Non-pigmented ciliary epithelial cell (primary cell): ENCODE measurements at places on chromosomes 2 and 18.

DNA sequence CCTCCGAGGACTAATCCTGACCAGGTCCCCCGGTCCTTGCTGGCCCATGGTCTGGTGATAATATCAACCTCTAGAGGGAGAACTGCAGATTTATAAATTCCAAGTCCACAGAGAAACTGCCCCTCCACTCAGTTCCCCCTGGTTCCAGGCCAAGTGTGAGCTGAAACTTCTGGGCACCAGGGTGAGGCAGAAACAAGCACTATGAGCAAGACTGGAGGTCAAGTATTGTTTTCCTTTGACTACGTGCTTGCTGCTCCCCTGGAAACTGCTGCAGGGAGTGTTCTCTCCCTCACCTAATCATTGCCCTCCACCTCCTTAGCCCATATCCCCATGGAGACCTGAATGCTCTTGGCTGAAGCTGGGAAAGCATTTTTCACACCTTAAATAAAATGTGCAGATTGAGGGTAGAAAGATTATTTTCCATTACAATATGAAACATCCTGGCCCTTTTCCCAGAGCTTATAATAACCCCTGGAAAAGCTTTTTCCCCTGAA lies 135.2 kb downstream of the RDH14 start:
- no peak for DNase-seq

- DNase-seq = no peak
These were observed 16.2 kb downstream of the GALM start for GRCh38 chr2:38682008-38682575.

- peak; percentile 36 for DNase-seq
These were observed 9.0 kb downstream of the DTNB start for GRCh38 chr2:25664183-25664964.

- no peak for DNase-seq
These were observed 2.8 kb upstream of the TUBA4B start for GRCh38 chr2:219250049-219250781.

DNA sequence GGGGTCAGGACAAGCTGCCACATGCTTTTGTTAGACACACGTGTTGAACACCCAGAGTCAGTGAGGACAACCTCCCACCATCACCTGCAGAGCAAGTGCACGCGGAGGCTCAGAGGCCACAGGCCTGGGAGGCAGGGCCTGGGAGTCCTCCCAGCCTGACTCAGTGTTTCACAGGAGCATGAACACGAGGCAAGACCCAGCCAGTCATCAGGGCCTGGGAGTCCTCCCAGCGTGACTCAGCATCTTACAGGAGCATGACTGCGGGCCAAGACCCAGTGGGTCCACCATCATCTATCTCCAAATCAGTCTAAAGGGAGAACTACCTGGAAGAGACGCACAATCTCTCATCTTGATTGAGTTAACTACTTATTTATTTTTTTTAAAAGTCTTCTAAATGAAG lies 112.6 kb upstream of the PXDN start:
- no peak for DNase-seq

GRCh38 chr2:128644156-128644555 lies 325.5 kb upstream of the HS6ST1 start:
- no peak for DNase-seq

DNA sequence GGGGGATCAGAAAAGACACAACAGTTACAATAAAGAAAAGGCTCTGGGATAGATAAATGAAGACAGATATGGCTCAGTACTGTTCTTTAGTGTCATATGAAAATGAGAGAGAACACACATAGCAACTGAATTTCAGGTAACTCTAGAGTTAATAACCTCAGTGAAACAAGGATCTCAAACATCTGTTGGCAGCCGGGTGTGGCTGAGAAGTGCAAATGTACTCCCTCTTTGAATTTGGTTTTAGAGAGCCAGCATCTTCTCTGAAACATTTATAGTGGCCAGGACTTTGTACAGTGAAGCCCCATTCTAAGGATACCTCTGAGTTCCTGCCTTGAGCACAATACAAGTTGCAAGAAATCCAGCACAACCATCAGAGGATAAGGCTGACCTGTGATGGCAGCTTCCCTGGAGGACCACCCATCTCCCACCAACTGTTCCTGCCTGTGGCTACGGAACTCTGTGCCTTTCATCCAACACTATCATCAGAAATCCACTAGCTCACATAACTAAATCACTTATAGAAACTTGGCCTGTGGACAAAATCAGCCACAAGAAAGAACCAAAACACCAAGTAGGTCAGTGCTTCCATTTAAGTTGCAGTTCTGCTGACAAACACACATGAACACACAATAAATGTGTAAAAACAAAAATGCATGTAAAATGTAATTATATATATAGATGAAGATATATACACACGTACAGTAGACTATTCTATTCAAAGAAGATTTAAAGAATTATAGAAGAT lies 37.3 kb upstream of the PEX13 start:
- DNase-seq = no peak

GRCh38 chr2:88345842-88346241 lies 106.7 kb downstream of the FOXI3 start:
- no peak for DNase-seq

DNA sequence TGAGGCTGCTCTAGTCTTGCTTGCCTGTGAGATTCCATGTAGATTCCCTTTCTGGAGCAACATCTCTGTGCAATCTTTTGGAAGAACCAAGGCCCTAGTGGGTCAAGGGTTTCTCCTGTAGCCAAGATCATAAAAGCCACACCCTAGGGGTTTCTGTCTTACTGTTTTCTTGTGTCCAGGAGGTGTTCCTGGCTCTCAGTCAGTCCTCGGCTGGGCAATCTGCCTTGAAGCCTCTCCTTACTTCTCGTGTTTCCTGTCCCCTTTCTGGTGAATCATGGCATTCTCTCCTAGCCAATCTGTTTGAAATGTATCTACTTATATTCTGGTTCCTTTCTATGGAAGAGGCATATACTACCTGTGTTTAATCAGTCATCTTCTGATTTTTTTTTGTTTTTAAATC lies 484.8 kb upstream of the UBE2E3 start:
- DNase-seq = no peak

DNA sequence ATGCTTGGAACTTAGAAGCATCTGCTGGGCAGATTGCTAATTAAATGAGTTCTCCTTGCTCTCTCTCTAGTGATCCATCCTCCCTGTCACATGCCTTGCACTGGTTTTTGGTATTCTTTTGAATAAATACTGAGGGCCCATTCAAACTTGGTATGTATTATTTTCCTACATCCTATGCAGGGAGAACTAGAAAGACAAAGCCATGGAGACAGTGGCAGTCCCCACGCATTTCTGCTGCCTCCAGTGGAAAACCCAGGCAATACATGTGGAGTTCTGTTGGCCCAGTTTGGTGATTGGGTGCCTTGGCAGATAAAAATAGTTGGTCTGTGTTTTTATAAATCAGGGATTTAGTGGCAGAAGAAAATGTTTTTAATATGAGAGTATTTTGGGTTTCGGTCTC lies 68.7 kb downstream of the DIS3L2 start:
- DNase-seq = no peak

GRCh38 chr2:241189856-241190201 lies 1.4 kb downstream of the ANO7 start:
- no peak for DNase-seq

GRCh38 chr2:62920070-62920469 lies 130.6 kb upstream of the OTX1 start:
- no peak for DNase-seq

- DNase-seq = peak; percentile 97
These were observed 16.5 kb downstream of the TWIST2 start for GRCh38 chr2:238864207-238865014.

GRCh38 chr2:202165945-202166344 lies 72.5 kb downstream of the SUMO1 start:
- DNase-seq = no peak

GRCh38 chr2:240523451-240524281 lies 34.1 kb downstream of the ANKMY1 start:
- no peak for DNase-seq

GRCh38 chr2:54772531-54772930 lies 49.1 kb downstream of the EML6 start:
- no peak for DNase-seq

- DNase-seq = no peak
These were observed 338.0 kb downstream of the NYAP2 start for GRCh38 chr2:225737556-225737955.

GRCh38 chr2:109537565-109538222 lies 76.1 kb downstream of the SEPTIN10 start:
- DNase-seq = no peak

DNA sequence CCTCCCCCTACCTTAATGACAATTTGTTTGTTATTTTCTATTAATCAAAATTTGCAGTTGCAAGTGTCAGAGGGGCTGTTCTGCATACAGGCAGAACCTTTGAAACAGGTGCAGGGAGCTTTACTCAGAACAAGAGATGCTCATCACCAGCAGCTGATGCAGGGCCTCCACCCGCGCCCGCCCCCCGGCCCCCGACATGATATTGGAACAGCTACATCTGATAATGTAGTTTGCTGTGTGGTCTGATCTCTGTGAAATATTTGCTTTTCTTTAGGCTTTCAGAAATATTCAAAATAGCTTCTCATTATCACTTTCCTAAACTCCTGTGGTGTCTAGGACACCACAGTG lies 130.0 kb downstream of the PRKCE start:
- no peak for DNase-seq

- DNase-seq = peak; percentile 76
These were observed 162.9 kb upstream of the AGAP1 start for GRCh38 chr2:235330775-235331451.

- no peak for DNase-seq
These were observed 82.3 kb upstream of the FAM98A start for GRCh38 chr2:33681364-33681757.

DNA sequence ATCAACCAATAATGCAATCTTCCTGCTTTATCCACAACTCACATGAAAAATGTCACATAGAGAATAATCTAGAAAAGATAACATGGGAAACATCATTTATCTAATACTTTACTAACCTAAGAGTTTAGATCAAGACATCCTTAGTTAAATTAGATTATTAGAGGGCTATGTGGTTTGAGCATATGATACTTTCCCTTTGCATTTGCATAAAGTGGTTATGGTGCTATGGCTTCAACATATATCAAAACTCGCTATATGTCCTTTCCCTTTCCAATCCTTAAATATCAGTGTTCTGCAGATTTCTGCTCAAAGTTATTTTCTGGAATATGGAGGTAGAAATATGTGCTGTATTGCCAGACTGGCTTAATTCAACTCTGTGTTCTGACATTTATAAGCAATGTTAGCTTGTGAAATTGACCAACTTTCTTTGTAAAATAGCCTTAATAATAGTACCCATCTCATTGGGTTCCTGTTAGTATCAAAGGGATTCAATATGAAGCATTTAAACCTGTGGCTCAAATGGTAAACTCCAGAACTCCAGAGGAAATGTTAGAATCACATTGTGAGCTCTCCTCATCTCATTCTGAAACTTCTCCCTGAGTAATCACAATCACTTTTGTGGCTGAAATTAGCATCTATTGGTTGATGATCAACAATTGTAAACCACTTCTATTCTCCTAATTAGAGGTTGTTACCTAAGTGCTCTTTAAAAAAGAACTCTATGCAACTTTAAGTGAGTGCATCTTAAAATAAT lies 1089.9 kb upstream of the SLC39A10 start:
- no peak for DNase-seq

GRCh38 chr18:3212657-3213056 lies 7.1 kb downstream of the MYOM1 start:
- DNase-seq = no peak

GRCh38 chr2:64067326-64067725 lies 48.1 kb upstream of the VPS54 start:
- DNase-seq = no peak

DNA sequence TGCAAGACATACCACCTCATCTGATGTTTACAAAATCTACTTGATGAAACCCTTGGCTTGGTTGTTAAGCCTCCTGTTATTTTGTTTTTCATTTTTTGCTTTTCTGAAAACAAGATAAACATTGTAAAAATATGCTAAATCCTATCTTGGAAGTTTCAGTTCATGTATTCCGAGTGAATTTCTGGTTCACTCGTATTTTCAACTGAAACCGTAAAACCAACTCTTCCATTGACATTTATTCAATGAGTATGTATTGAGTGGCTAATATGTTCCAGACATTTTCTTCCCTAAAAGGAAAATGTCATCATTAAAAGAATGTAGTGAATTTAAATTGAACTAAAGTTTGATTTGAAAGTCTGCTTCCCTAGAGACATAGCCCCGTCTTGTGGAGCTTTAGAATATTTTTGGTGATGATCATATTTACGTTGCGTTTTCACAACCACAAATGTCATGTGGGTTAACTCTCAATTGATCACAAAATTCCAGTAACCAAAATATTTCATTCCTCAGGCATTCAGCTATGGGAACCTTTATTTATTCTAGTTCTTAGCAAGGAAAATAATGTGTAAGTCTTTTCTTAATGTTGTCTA lies 204.2 kb downstream of the MBD2 start:
- DNase-seq = no peak

GRCh38 chr2:235011607-235011928 lies 59.8 kb downstream of the SH3BP4 start:
- no peak for DNase-seq

GRCh38 chr2:238881353-238882081 lies 33.6 kb downstream of the TWIST2 start:
- no peak for DNase-seq

- DNase-seq = no peak
These were observed 252.1 kb upstream of the SLC14A2 start for GRCh38 chr18:45363196-45363595.

- DNase-seq = no peak
These were observed 19.7 kb upstream of the SCG2 start for GRCh38 chr2:223621901-223622300.

GRCh38 chr2:122528958-122529705 lies 773.7 kb downstream of the TSN start:
- DNase-seq = no peak

- no peak for DNase-seq
These were observed 201.4 kb downstream of the CELF4 start for GRCh38 chr18:37364237-37364636.

GRCh38 chr2:223894009-223894408 lies 51.1 kb downstream of the WDFY1 start:
- no peak for DNase-seq

GRCh38 chr2:216804357-216805350 lies 55.2 kb downstream of the TNP1 start:
- DNase-seq = no peak

DNA sequence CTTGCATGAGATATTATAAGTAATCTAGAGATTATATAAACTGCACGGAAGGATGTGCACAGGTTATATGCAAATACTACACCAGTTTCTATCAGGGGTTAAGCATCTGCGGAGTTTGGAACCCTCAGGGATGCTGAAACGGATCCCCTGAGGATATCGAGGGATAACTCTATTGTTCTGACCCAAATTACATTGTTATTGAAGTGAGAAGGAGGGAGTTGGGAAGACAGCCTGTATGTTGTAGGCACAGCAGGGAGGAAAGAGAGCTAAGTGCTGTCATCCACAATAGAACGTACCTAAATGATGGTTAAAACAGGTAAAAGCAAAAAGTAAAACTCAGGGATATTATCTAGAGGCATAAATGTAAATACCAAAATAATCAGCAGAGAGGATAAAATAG lies 44.6 kb upstream of the SMAD2 start:
- no peak for DNase-seq
